Nephron progenitor cell (in vitro differentiated cells): ENCODE measurements at places on chromosomes 3 and 15.

DNA sequence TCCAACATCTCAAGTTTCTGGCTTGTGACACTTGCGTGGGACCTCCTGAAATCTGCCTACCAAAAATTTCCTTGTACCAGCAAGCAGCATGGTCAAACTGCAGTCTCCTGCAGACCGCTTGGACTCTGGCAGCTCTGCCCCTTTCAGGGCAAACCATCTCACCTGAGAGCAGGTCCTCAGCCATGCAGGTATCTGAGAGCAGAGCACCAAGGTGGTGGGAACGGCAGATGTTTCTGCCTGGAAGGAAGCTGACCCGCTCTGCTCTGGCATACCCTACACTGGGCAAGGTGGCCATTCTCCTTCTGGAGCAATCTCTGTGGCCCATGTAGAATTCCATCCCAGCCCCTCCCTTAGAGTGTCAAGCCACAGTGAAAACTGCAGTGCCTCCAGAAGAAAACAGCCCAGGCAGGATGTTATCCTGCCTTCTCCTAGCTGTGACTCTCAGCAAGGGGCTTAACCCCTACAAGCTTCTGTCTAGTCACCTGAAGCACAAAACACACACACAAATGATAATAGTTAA, 21.6 kb downstream of the MESD start:
- DNase-seq = no peak

- DNase-seq = no peak
Observed at GRCh38 chr15:66646799-66647198, 55.2 kb upstream of the SMAD6 start.

DNA sequence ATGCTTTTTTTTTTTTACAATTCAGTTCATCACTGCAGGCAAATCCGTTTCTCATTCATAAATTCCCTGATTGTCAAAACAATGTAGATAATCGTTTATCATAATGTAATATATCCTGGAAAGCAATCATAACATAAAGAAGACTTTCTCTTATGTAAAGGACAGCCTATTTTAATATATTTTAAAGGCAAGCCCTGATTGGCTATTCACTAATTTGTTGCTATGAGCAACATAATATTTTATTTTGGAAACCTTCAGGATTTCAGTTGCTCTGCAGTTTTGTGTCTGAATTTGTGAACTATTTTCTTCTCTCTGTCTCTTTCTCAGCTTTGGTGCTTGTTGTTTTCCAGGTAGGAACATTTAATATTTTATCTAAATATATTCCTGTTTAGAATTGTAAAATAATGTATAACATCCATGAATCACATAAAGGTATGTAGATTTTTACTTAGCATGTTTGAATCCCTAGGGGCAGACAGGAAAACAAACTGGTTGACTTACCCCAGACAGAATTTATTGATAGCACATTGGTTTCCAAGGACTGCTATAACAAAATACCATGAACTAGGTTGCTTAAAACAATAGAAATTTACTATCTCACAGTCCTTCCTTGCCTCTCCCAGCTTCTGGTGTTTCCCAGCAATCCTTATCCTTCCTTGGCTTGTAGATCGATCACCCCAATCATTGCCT, 253.5 kb downstream of the CDIN1 start:
- no peak for DNase-seq

GRCh38 chr15:33822479-33822878, 145.8 kb upstream of the CHRM5 start:
- no peak for DNase-seq

GRCh38 chr3:52333869-52334557, 17.9 kb downstream of the DNAH1 start:
- DNase-seq = no peak

GRCh38 chr3:49775538-49775937, 10.8 kb downstream of the IP6K1 start:
- DNase-seq = no peak

DNA sequence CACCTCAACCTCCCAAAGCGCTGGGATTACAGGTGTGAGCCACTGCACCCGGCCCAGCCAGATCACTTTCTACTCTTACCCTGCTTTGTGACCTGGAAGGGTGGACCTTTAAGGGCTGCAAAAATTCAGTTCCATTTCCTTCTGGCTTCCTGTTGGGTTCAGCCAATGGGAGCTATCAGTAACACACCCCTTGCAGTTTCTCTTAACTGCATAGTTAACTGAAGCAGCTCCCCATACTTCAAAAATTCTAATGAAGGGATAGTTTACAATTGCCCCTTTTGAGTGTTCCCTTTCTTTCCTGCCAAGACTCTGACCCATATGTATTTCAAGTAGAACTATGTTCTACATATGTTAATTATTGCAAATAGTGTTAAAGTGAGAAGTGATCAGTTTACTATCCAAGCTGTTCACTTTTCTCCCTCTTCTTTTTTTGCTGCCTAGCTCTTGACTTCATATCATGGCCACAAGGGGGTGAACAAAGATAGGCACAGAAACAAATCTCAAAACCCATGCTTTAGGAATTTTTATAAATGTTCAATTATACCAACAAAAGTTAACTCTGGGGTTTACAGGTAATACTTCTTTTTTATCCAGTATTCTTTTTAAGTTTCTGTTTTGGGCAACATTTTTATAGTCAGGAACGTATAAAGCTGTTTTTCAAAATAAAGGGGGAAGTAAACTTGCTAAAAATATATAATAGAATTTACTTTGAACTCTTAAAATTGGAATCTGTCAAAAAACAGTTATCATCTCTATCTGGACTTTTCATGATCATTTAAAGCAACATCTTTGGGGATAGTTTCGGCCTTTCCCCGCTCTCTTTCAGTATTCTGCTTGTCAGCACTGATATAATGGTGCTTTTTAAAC, 8.1 kb downstream of the PGBD4 start:
- DNase-seq = no peak

DNA sequence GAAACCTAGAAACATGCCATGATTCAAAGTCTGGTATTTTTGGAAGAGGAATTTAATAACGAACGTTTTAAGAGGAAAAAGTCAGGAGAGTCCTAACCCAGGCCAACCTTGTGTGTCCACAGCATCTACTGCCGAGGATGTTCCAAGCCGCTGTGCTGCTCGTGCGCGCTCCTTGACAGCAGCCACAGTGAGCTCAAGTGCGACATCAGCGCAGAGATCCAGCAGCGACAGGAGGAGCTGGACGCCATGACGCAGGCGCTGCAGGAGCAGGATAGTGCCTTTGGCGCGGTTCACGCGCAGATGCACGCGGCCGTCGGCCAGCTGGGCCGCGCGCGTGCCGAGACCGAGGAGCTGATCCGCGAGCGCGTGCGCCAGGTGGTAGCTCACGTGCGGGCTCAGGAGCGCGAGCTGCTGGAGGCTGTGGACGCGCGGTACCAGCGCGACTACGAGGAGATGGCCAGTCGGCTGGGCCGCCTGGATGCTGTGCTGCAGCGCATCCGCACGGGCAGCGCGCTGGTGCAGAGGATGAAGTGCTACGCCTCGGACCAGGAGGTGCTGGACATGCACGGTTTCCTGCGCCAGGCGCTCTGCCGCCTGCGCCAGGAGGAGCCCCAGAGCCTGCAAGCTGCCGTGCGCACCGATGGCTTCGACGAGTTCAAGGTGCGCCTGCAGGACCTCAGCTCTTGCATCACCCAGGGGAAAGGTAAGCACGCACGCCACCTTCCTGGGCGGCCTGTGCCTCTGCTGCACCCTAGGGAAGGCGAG, 28.4 kb downstream of the PML start:
- no peak for DNase-seq

DNA sequence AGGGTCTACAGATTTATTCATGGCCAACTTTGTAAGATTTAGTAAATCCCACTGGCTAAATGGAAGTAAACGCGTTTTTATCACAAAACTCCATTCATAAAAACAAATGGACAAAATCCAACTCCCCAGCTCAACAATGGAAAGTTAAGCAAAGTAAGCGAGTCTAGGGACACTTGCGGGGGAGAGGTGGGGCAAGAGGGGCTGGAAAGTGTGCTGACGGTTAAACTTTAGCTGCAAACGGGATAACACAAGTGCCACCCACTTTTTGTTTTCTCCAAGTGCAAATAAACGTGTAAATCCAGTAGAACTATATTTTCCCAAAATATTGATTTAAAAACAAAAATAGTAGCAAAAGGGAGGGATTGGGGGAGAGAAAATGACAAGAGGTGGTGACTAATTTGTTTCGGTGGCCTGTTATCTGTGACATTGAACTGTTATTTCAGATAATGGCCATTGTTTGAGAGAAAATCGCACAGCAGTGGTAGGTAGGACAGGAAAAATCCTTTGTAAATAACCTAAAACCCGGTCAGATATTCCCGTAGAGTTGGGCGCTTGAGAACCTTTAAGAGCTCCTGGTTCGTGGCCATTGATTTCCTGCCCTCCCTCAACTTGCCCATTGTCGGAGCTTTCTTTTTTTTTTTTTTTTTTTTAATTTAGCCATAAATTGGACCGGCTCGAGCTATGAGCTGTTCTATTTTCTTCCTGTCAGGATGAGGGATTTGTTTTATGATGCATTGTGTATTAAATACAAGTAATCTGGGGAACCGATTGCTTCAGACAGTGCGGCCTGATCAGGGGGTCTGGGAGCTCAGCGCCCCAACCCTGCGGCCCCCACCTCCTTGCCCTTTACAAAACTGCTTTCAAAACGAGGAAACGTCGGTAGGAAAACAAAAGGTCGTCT, 514.8 kb downstream of the MECOM start:
- no peak for DNase-seq

- DNase-seq = no peak
Observed at GRCh38 chr3:120182613-120183511, 88.6 kb upstream of the GSK3B start.

DNA sequence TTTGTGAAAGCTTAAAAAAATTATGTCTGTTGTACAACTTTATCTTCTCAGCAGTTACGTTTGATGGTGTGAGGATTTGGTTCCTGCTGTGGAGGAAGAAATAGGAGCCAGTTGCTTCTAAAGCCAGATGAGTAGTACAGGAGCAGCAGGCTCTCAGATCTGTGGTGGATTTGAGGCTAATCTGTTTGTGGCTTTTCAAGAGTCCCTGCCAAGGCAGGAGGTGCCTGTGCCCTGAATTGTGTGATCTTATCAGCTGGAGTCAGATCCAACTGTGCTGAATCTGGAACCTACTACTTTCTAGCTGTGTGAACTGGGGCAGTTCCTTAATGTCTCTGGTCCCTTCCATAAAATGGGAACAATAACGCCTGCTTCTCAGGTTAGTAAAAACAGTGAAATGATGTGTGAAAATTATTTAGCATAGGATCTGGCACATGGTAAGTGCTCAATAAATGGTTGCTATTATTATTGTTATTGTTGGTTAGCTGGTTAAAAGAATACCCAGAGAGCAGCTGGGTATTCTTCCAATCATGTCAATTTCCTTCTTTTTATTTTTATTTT, 7.7 kb downstream of the CLDN11 start:
- no peak for DNase-seq

DNA sequence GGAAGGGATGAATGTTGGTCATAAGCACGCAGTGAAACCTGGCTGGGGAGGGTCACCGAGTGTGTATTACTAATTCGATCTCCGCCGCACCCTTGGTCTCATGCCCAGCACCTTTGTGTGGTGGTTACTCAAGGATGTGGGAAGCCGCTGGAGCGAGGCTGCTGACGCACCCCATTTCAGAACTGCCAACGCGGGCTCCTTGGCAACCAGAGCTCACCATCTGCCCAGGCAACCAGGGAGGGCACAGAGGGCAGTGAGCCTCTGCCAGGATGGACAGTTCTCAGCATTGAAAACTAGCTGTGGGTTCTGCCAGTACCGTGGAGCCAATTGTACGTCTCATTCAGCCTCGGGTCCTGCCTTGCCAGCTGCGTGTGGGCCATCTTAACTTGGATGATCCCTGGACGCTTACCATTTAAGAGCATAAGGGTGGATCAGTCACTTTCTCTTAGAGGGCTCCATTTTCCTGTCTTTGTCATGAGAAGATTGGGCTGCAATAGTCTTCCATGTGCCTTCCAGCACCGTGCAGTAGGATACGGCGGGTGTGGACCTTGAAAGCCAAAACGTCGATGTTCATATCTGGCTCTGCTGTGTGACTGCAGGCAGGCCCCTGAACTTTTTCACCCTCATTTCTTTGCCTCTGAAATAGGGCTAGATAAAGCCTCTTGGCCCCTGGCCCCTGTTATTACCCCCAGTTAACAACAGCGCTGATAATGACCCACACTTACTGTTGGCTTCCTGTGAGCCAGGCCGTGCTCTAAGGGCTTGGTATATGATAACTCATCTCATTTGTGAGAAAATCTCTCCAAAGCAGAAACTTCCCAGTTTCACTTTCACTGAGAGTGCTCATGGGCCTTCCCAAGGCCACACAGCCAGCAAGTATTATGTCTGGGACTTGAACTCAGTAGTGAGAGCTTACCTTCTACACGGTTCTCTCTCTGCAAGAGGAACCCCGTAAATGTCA, 238.8 kb downstream of the OPA1 start:
- DNase-seq = no peak

GRCh38 chr3:61300006-61300380, 48.7 kb upstream of the FHIT start:
- DNase-seq = no peak
